Cortex of kidney (tissue), 1 donor: ENCODE measurements at places on chromosomes 7 and 10.

DNA sequence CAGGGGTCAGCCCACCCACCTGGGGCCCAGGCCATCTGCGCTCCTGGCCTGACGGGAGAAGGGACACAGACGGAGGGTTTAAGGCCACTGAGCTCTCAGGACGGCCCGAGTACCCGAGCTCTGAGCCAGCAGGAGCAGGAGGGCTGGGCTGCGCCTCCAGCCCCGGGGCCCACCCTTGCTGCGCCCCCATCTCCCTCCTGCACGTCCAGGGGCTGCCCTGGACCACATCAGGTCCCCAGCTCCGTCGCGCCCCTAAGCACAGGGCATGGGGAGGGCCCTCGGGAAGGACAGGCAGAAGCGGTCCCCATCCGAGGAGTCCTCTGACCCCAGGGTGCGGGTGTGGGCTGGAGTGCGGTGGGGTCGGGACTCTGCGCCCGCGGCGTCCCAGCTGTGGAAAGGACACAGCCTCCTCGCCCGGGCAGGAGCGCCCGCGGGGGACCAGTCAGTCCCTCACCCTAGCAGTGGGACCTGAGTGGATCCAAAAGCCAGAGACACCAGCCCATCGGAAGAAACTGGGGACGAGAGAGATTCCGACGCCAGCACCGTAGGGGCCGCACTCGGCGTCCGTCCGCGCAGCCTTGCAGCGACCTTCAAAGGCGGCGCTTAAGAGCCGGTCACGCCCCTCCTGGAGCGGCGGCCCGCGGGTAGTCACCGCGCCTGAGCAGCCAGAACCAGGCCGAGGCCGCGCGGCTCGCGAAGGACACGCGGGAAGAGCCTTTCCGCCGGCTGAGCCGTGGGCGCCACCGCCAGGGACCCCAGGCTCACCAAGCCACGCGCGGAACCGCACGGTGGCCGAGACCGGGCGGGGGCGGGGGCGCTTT is 15.9 kb downstream of the CAMK2B start:
- DNase-seq = no peak

DNA sequence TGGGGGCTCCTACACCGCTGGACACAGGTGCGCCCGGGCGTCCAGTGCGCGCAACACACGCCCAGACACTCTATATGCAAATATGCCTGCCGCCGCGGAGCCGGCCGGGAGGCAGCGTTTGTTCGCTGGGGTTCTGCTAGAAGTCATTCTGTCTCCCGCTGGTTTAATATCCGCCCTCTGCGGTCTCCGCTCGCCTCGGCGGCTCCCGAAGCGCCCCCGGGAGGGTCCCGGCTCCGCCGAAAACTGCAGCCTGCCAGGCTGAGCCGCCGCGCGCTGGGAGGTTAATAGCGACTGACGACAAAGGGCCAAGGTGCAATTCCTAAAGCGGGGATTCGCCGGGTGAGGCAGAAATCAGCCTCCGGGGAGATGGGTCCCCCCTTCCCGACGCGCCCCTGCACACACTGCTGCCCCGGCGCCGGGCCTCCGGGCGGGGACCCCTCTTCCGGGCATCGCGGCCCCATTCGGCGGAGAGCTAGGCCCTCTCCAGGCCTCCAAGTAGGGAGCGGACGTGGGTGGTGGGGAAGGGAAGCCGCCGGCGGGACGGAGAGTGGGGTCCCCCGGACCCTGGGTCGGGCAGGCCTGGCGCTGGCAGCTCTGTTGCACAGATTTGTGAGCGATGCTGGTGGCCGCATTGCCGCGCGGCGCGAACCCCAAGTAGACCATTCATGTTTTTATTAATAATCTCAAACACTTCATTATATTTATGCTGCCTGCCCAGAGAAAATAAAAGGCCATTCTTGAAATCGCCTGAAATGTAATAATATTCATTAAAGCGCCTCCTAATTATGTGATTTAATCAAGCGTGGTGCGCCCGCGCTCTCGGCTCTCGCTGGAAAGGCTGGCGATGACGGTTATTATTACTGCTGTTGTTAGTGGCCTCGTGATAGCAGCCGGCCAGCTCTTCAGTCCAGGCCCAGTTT is 9.1 kb downstream of the EN2 start:
- no peak for DNase-seq

GRCh38 chr7:95669513-95669912 is 73.2 kb upstream of the PDK4 start:
- no peak for DNase-seq

- no peak for DNase-seq
These were observed 18.6 kb downstream of the RABGEF1 start for GRCh38 chr7:66758950-66759628.

DNA sequence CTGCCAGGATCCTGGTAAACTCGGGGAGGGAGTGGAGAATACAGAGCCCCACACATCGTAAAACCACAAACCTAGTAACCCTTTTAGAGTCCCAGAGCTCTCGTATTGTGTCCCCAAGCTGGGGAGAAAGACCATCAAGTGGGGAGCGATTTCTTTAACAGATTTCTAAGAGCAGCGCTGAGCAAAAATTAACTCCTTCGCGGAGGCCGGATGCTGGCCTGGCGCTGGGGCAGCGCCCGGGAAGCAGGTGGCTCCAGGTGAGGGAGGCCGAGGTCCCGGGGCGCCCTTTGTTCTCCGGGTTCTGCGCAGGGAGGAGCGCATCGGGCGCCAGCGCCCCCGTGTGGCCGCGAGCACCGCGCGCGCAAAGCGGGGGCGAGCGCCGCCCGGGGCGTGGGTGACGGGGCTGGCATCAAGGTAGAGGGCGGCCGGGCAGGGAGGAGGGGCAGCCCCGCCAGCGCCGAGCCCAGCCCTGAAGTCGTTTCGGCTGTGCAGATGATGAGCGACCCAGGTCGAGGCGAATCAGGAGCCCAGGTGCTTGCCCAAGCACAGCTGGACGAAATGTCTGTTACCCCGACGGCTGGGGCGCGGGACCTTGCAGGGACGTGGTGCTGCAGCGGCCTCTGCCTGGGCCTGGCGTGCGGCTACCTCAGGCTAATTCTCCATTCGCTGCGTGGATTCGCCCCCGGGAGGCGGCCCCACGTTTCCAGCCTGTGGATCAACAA is 10.4 kb upstream of the FGFR2 start:
- DNase-seq = no peak

- DNase-seq = no peak
These were observed 53.8 kb upstream of the FAM204A start for GRCh38 chr10:118395947-118396346.

DNA sequence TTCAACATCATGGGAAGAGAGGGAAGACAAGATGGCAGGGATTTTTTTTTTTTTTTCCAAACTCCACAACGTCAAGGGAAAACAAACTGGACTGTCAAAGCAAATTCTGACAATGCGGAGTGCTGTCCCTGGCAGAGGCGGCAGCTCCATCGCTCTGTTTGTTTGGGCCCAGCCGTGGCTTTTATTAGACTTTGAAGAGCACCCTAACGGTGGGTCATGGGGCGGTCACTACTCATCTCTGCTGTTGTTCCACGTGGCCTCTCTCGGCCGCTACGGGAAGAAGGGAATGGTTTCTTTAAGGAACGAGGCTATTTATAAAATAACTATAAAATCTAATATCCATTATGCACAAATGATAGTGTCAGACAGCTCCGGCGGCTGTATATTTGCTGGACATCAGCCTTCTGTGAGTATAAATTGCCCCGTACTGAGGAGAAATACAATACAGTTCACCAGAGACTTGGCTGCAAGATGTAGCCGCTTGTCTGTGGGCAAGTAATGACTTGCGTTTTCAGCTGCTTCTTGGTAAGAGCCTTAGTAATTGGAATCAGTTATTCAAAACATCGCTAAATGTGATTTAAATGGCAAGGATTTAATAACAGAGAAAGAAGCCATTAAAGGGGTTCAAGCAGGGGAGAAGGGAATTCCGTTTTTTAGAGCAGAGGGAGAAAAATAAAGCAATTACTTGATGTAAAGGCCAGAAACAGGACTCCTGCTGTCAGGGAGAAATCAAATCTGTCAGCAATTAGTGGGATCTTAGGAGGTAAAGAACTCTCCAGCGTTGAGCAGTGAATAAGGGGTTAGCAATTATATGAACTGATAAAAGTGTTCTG is 61.7 kb upstream of the RAB11FIP2 start:
- no peak for DNase-seq

GRCh38 chr10:6201516-6201975 is 1.2 kb upstream of the PFKFB3 start:
- DNase-seq = no peak

GRCh38 chr7:114835861-114836260 is 86.0 kb upstream of the MDFIC start:
- no peak for DNase-seq

DNA sequence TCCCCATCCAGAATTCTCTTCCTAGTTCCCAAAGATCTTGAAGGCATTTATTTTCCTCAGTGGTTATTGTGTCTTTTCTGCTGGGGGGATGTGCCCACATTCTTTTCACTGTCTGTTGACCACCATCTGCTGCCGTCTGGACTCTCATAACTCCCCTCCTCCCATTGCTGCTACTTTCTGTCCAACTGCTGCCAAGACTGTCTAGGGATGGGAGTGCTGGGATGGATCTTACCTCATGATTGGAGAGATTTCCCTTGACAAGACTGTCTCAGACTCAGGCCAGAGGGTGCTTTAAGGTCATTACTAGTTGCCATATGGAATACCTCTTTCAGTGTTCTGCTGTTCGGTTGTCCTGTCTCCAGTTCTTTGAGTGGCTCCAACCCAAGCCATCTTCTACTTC is 141.6 kb downstream of the C1GALT1 start:
- DNase-seq = no peak

GRCh38 chr7:40753455-40753854 is 618.6 kb downstream of the SUGCT start:
- DNase-seq = no peak

- DNase-seq = no peak
These were observed 28.1 kb upstream of the RPA3 start for GRCh38 chr7:7746458-7746857.

DNA sequence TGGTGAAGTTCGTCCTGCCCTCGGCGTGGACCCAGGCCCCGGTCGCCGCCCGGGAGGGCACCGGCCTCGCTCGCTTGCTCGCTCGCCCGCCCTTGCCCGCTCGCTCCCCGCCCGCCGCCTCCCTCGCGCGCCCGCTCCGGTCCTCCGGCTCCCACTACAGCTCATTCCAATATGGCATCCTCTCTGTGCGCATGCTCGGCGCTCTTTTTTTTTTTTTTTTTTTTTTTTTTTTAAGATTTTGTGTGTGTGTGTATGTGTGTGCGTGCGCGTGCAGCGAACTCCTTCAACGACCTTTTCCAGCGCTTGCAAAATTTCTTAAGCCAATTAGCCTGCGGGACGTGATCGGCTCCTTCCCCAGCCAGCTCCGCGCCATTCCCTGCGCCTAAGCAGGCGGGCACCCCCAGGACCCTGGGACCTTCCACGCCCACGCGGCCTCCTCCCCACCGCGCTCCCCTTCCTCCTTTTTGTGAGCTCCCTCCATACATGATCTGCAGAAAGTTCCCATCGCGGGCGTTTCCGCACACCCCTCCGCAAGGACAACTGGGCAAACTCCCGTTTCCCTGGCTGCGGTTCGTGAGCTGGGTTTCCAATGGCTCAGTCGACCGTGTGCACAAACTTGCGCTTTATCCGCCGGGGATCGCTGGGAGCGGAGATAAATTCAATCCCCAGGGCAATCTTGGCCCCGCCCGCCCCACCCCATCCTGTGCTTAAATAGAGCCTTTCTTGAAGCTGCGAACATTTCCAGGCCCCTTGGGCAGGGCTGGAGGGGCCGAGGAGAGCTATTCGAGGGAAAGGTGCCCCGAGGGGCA is at the start of gene SFMBT2:
TSS of gene SFMBT2 (minus strand) at position 173 of the 809 bp plus-strand sequence. CDS start 29,136 bp downstream, outside the sequence.
- DNase-seq = no peak

DNA sequence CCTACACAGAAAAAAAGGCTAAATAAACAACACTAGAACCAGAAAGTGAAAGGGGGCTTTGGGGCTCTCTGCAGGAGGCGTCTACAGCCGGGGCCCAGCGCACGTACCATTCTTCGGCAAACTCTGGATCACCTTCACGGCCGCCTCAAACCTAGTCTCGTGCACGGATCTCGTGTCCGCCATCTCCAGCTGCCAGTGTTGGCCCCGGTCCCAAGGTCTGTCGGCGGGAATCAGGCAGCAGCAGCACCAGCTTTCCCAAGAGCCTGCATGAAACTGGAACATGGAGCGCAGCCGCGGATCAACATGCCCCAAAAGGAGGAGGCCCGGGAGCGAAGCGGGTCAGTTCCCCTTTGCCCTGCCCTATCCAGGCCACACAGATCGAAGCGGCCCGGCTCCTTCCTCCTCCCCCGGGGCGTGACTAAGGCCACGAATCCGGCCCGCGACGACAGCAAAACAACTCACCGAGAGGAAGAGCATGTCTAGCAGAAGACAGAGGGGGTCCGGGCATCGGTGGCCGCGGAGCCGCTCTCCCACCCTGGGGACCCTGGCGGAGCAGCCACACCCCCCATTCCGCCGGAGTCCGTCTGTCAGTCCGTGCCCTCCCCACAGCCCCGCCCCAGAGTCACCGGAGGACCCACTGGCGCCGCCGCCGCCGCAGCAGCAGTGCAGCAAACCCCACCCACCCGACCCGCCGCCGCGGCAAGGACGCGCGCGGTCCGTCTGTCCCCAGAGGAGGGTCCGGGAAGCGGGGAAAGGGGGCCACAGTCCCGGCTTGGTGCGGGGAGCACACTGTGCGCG is at the start of gene ACBD5:
TSS of gene ACBD5 (minus strand) at position 586 of the 798 bp plus-strand sequence. CDS start at position 477, 109 bp downstream.
- DNase-seq = peak; percentile 14

- no peak for DNase-seq
These were observed 1239.2 kb downstream of the REEP3 start for GRCh38 chr10:64760371-64760770.

GRCh38 chr10:30861221-30861620 is 170.4 kb downstream of the ZNF438 start:
- DNase-seq = no peak

DNA sequence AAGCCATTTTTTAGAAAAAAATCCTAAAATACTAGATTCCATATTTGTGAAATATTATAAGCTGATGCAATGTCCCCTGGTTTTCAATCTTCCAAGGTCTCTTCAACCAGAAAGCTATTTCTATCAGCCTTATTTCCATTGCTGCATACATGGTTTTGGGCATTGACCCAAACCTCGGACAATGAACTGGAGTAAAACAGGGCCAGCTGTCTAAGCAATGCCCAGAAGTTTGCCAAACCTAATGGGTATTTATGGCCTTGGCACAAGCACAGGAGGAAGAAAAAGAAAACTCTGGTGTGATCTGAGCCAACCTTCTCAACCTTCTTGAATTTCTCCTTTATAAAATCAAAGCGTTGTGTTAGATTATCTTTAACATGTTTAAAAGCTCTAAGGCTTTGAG is 402.3 kb downstream of the DNAJB9 start:
- no peak for DNase-seq
